Natural killer cell treated with Interleukin-12 subunit alpha and Interleukin-12 subunit beta and Interleukin-15 and Interleukin-18, amount 100 ng/mL, for 72 hours (primary cell): ENCODE measurements at places on chromosomes 1 and 21.

- H3K27ac ChIP-seq, result no peak overlapping the region
- no peak overlapping the region for H3K4me3 ChIP-seq
- DNase-seq, result no peak
- no peaks in the 10 kb centered on the region for H3K27me3 ChIP-seq
- H3K4me1 ChIP-seq, result no peaks in the 10 kb centered on the region
These were observed 14.3 kb downstream of the DMRTB1 start for GRCh38 chr1:53473463-53473862.

DNA sequence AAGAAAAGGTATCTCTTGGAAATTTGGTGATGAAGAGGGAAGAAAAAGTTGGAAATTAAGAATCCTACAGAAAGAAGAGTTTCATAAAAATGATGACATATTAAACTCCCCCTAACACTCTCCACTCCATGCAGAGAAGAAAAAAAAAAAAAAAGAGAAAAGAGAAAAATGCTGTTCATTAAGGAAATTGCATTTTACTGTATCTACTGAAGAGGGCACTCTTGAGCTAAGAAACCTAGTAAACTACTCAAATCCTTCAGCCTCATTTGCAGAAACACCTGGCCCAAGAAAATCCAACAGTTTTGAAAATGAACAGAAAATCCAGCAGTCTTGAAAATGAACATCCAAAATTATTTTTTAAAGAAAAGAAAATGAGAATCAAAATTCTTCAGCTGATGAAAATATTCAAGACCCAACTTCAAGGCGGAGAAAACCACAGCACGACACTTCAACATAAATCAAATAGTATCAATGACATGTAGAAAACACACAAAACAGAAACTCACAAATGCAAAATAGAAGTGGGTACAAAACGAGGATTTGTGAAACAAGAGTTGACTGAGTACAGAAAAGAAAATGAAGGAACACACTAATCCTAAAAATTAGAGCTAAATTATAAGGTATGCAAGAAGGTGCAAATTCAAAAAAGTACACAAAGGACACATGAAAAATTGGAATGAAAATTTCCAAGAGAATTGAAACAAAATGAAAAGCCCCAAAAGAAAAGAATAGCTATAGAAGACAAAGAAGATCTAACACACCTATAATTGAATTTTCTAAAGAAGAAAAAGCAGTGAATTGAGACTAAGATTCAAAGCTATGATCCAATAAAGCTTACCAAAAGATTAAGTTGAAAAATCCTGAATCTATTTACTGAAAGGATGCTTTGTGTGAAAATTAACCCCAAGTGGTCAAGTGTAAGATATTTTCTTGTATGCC is 73.2 kb upstream of the DNAJC6 start:
- DNase-seq, result no peak
- H3K27ac ChIP-seq, result peak overlapping the region; percentile 45
- peaks cover 7% of the 10 kb centered on the region for H3K4me1 ChIP-seq
- H3K4me3 ChIP-seq, result no peak overlapping the region
- peaks cover 26% of the 10 kb centered on the region for H3K27me3 ChIP-seq

- peaks cover 69% of the 10 kb centered on the region for H3K4me1 ChIP-seq
- H3K27ac ChIP-seq, result peak overlapping the region; percentile 89
- H3K4me3 ChIP-seq, result peak overlapping the region; percentile 76
- no peak for DNase-seq
These were observed 92.1 kb downstream of the LRRC8C start for GRCh38 chr1:89725011-89725370.

DNA sequence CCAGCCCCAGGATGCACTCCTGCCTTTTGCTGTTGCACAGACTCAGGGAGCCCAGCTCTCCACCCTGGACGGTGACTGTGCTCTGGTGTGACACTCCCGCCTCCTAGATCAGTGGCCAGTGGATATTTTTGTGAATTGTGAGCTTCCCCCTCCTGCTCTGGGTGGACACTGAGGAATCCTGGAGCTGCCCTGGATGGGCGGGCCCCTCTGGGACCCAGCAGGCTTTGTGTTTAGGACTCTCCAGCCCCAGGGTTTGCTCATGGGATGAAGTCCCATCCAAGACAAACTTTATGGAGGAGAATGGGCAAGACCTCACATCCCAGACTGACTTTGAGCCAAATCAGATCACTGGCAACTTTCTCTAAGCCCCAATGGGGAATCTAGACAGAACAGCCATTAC is 16.1 kb downstream of the SLC6A9 start:
- H3K36me3 ChIP-seq, result no peaks in the 10 kb centered on the region
- H3K27me3 ChIP-seq, result no peaks in the 10 kb centered on the region
- H3K4me3 ChIP-seq, result no peak overlapping the region
- H3K27ac ChIP-seq, result no peak overlapping the region
- no peak for DNase-seq

GRCh38 chr1:7717748-7718368 is 53.2 kb upstream of the VAMP3 start:
- DNase-seq, result no peak
- no peaks in the 10 kb centered on the region for H3K4me1 ChIP-seq
- H3K36me3 ChIP-seq, result no peaks in the 10 kb centered on the region
- H3K27ac ChIP-seq, result no peak overlapping the region

DNA sequence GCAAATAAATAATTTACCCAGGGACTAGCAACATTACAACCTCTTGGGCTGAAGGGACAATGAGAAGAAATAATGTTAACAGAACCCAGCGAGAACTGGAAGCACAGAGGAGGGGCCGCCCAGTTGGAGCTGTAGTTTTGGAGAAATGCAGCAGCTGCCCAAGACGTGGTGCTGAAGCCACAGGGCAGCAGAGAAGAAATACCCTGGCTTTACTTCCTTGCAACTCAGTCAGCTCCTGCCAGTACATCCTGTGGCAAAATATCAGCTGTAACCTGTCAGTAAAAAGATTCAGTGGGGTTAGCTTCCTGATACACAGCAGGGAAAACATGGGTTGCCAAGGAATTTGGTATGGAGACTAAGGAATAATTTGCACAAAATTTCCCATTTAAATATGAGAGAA is 283.6 kb upstream of the USP25 start:
- H3K4me3 ChIP-seq, result no peak overlapping the region
- H3K36me3 ChIP-seq, result peaks cover 7% of the 10 kb centered on the region
- H3K27ac ChIP-seq, result no peak overlapping the region
- DNase-seq, result no peak

GRCh38 chr21:45950740-45951515 is 30.6 kb upstream of the COL6A1 start:
- peaks cover 18% of the 10 kb centered on the region for H3K27me3 ChIP-seq
- H3K4me1 ChIP-seq, result no peaks in the 10 kb centered on the region
- DNase-seq, result no peak
- H3K36me3 ChIP-seq, result no peaks in the 10 kb centered on the region
- no peak overlapping the region for H3K4me3 ChIP-seq

DNA sequence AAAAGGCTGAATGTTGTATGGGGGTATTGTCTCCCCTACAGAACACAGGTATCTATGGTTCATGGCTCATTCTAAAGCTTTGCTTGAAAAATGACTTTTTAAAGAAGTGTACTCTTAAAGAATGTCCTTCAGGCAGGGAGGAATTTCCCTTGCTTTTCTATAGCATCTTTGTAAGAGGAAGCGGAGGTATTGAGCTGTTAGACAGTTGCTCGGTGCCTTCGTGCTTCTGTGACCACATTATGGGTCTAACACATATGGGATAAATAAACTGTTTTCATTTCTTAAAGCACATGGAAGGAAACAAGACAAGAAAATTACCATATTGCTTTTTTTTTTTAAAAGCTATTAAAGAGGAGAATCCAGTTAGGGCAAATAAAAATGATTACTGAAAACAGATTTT is 182.9 kb downstream of the NTNG1 start:
- H3K27me3 ChIP-seq, result peaks cover 13% of the 10 kb centered on the region
- H3K4me1 ChIP-seq, result no peaks in the 10 kb centered on the region
- no peak overlapping the region for H3K27ac ChIP-seq
- no peak for DNase-seq
- no peak overlapping the region for H3K4me3 ChIP-seq

DNA sequence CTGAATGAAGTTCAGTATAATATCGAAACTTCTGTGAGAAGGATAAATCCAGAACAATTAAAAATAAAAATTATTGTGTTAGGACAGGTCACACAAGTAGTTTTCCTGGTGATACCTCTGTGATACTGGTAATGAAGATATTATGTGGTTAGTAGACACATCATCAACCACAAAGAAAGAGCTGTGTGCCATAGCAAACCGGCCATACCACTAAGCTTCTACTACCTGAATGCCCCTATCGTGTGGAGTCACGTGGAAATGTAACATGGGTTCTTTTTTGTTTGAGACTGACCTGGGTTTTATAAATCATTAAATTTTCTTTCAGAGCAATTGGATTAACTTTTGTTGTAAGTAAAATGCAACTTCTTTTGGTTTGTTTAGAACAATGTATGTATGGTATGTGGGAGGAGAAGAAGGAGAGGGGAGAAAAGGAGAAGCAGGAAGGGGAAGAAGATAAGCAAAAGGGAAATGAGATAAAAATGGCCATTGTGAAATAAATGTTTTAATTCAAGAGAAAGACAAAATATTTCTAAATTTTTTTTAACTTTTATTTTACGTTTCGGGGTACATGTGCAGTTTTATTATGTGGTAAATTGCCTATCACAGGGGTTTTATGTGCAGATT is 58.2 kb upstream of the LRRC8B start:
- no peak overlapping the region for H3K27ac ChIP-seq
- peaks cover 66% of the 10 kb centered on the region for H3K27me3 ChIP-seq
- H3K4me1 ChIP-seq, result peaks cover 31% of the 10 kb centered on the region
